H9 (cell line): ENCODE measurements at places on chromosomes 6 and 20. TPM values are rescaled to one million over a fixed set of nuclear protein-coding genes. Genes with fewer than 3 reads are reported as not detected.
A peak's percentile ranks its signal among the peaks of the same experiment; 100 is the strongest.

GRCh38 chr20:38798266-38798665, 7.2 kb upstream of the PPP1R16B start:
- peaks cover 2% of the 10 kb centered on the region; the same call in 1 of the 3 replicates for H3K36me3 ChIP-seq
- no peaks in the 10 kb centered on the region for H3K4me1 ChIP-seq
- no peak for DNase-seq

DNA sequence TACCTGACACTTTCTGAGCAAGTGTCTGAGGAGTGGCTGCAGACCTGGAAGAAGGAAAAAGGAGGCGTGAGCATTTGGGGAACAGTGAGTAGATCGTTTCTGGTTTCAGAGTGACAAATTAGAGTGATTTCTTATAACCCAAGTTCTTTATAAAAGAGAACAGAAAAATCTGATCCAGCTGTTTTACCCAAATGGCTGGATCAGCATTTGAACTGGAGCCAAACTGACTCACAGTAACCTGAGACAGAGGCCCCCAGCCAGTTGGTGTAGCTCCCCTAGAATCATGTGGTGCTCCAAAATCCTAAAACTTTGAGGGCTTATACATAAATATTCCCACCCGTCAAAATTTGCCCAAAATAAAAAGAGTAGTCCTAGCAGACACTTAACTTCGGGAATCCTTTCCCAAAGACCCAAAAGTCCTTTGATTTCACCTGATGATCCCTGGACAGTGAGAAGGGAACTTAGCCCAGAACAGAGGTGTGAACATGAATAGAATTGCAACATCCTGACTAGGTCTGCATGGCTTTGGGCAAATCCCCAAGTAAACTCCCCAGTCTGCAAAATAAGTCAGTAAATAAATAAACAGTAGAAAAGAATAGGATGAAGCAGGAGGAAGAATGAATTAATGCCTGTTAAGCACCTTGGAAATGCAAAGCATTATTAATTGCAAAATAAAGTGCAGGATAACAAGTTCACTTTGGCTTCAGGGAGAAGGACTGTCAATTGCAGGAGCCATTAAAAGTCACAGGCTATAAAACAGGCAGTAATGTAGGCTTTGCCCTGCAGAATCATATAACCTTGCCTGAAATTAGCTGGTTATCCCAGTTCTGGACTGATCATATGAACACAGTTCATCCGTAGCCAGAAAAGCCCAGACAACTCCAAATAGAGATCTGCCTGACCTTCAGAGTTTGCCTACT, 262.0 kb upstream of the JARID2 start:
- no peak overlapping the region for H3K27ac ChIP-seq
- no peak for DNase-seq
- no peaks in the 10 kb centered on the region for H3K27me3 ChIP-seq
- H3K4me3 ChIP-seq: no peak overlapping the region

The PAX1 gene
- not detected in 2 replicates for total RNA-seq

The MRAP2 gene
- 8.0 and 8.3 TPM in 2 replicates for total RNA-seq

The CDH4 gene
- total RNA-seq: 3.0 and 3.2 TPM in 2 replicates

- H3K36me3 ChIP-seq: no peaks in the 10 kb centered on the region
- no peaks in the 10 kb centered on the region for H3K27me3 ChIP-seq
- no peaks in the 10 kb centered on the region for H3K4me1 ChIP-seq
- no peak overlapping the region for H3K4me3 ChIP-seq
- H3K27ac ChIP-seq: no peak overlapping the region
- DNase-seq: no peak
These were observed 73.0 kb downstream of the TIAM2 start for GRCh38 chr6:155067956-155068615.

- H3K27ac ChIP-seq: no peak overlapping the region
- H3K27me3 ChIP-seq: no peaks in the 10 kb centered on the region
- H3K36me3 ChIP-seq: no peaks in the 10 kb centered on the region
- no peak overlapping the region for H3K4me3 ChIP-seq
- H3K4me1 ChIP-seq: no peaks in the 10 kb centered on the region
These were observed 38.2 kb upstream of the PMEPA1 start for GRCh38 chr20:57747861-57748481.

The PTCHD4 gene
- 0.96 and 0.97 TPM in 2 replicates for total RNA-seq

The SLC22A7 gene
- not detected in 2 replicates for total RNA-seq

GRCh38 chr20:34037121-34037520, 43.4 kb downstream of the RALY start:
- no peak for DNase-seq
- H3K27ac ChIP-seq: no peak overlapping the region
- H3K4me1 ChIP-seq: peaks cover 3% of the 10 kb centered on the region; the same call in 1 of the 2 replicates
- H3K4me3 ChIP-seq: no peak overlapping the region
- no peaks in the 10 kb centered on the region; the same call in 1 of the 3 replicates for H3K36me3 ChIP-seq

The FRS3 gene
- total RNA-seq: 4.6 and 4.8 TPM in 2 replicates

GRCh38 chr6:62338477-62338876, 52.5 kb upstream of the KHDRBS2 start:
- H3K4me1 ChIP-seq: no peaks in the 10 kb centered on the region
- H3K27ac ChIP-seq: no peak overlapping the region
- no peak overlapping the region for H3K4me3 ChIP-seq
- DNase-seq: no peak
- no peaks in the 10 kb centered on the region for H3K36me3 ChIP-seq

GRCh38 chr6:21634582-21634981, 41.0 kb downstream of the SOX4 start:
- DNase-seq: no peak
- H3K36me3 ChIP-seq: no peaks in the 10 kb centered on the region
- no peak overlapping the region for H3K27ac ChIP-seq
- no peaks in the 10 kb centered on the region for H3K27me3 ChIP-seq
- H3K4me3 ChIP-seq: no peak overlapping the region

- peaks cover 4% of the 10 kb centered on the region for H3K4me1 ChIP-seq
- H3K36me3 ChIP-seq: no peaks in the 10 kb centered on the region
- H3K27ac ChIP-seq: no peak overlapping the region
- no peak overlapping the region for H3K4me3 ChIP-seq
- no peak for DNase-seq
- H3K27me3 ChIP-seq: no peaks in the 10 kb centered on the region
These were observed 42.1 kb downstream of the TRERF1 start for GRCh38 chr6:42409581-42409980.

- peak; percentile 73 for DNase-seq
- peaks cover 1% of the 10 kb centered on the region; the same call in 1 of the 2 replicates for H3K36me3 ChIP-seq
- H3K27me3 ChIP-seq: no peaks in the 10 kb centered on the region
- H3K4me3 ChIP-seq: peak overlapping the region; percentile 67
These were observed 42.0 kb upstream of the LY86 start for GRCh38 chr6:6546318-6547109.

The POU3F2 gene
- 0.09 and 0.15 TPM in 2 replicates for total RNA-seq

- no peak overlapping the region for H3K27ac ChIP-seq
- no peaks in the 10 kb centered on the region; the same call in 1 of the 2 replicates for H3K4me1 ChIP-seq
These were observed 48.7 kb upstream of the SAMD5 start for GRCh38 chr6:147459780-147460179.

DNA sequence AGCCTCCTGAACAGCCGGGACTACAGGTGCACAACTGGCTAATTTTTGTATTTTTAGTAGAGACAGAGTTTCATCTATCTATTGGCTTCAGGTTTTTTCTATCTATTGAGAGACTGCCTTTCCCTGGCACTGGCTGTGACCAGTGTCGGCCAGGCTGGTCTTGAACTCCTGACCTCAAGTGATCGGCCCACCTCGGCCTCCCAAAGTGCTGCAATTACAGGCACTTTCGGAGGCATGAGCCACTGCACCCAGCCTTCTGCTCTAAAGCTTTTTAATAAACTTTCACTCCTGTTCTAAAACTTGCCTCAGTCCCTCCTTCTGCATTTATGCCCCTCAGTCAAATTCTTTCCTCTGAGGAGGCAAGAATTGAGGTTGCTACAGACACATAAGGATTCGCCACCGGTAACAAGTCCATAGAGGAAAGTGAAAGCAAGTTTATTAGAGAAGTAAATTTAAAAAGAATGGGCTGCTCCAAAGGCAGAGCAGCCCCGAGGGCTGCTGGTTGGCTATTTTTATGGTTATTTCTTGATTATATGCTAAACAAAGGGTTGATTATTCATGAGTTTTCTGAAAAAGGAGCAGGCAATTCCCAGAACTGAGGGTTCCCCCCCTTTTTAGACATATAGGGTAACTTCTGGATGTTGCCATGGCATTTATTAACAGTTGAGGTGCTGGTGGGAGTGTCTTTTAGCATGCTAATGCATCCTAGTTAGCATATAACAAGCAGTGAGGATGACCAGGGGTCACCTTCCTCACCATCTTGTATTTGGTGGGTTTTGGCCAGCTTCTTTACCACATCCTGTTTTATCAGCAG, 44.8 kb upstream of the RNGTT start:
- H3K27ac ChIP-seq: no peak overlapping the region
- no peaks in the 10 kb centered on the region for H3K36me3 ChIP-seq
- no peak for DNase-seq
- H3K4me3 ChIP-seq: no peak overlapping the region
- H3K4me1 ChIP-seq: peaks cover 11% of the 10 kb centered on the region

The CLVS2 gene
- 0.15 and 0.26 TPM in 2 replicates for total RNA-seq

- no peak for DNase-seq
- H3K4me3 ChIP-seq: peak overlapping the region; percentile 92
- no peaks in the 10 kb centered on the region for H3K27me3 ChIP-seq
- H3K4me1 ChIP-seq: no peaks in the 10 kb centered on the region
- H3K36me3 ChIP-seq: peaks cover 15% of the 10 kb centered on the region
These were observed 338 bp downstream of the E2F3 start for GRCh38 chr6:20402092-20402341.

The HDGFL1 gene
- not detected in 2 replicates for total RNA-seq

DNA sequence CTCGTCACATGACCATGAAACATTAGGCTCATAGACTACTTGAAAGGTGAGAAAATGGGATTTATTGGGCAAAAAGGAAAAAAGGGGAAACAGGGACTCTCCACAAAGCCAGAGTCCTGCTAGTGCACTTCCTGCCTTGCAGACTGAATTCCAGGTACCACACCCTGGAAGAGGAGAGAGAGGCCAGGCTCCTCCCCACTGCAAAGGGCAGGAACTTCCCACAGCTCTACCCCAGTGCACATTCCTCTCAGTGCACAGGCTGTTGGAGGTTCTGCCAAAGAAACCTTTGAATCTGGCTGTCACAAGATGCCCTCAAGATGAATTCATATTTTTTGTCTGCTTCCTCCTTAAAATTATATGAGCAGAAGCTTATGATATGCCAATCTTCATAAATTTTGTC, 920.4 kb upstream of the GJE1 start:
- no peak for DNase-seq
- no peak overlapping the region for H3K4me3 ChIP-seq
- peaks cover 2% of the 10 kb centered on the region; the same call in 2 of the 3 replicates for H3K36me3 ChIP-seq
- no peaks in the 10 kb centered on the region for H3K27me3 ChIP-seq
- H3K4me1 ChIP-seq: no peaks in the 10 kb centered on the region
- no peak overlapping the region for H3K27ac ChIP-seq

- no peaks in the 10 kb centered on the region for H3K4me1 ChIP-seq
- H3K36me3 ChIP-seq: no peaks in the 10 kb centered on the region
- DNase-seq: no peak
These were observed 541.2 kb upstream of the FLRT3 start for GRCh38 chr20:14878676-14879019.

GRCh38 chr20:57179265-57179664, 87.2 kb downstream of the BMP7 start:
- H3K36me3 ChIP-seq: no peaks in the 10 kb centered on the region; the same call in 2 of the 3 replicates
- DNase-seq: no peak
- no peaks in the 10 kb centered on the region; the same call in 1 of the 2 replicates for H3K4me1 ChIP-seq
- no peak overlapping the region for H3K4me3 ChIP-seq

DNA sequence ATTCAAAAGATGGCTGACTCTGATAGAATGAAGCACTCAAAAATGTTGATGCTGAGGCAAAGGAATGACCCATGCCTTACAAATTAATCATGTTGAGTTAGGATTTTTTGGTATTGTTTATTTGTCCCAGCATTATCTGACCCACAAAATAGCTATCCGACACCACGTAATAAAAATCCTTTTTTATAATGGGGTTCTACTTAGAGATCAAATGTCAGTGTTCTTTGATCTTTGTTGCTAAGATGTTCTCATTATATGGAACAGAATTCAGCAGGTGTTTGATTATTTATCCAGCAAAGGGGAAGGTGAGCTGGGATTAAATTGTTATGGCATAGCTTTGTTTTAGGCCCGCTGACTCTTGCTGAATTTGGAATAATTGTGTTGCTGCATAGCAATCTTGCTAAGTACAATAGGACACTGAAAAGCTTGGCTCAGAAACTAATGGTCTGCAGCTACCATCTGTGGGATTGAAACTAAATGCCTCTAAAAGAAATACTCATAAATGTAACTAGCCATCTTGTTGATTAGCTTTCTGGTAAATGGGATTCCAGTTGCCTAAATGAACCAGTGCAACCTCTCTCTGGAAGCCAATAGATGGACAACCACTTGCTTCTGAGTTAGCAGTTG, 180.2 kb upstream of the HDAC2 start:
- H3K4me1 ChIP-seq: peaks cover 3% of the 10 kb centered on the region; the same call in 1 of the 2 replicates
- H3K36me3 ChIP-seq: peaks cover 25% of the 10 kb centered on the region
- no peaks in the 10 kb centered on the region for H3K27me3 ChIP-seq
- DNase-seq: no peak
- H3K27ac ChIP-seq: no peak overlapping the region
- H3K4me3 ChIP-seq: no peak overlapping the region

DNA sequence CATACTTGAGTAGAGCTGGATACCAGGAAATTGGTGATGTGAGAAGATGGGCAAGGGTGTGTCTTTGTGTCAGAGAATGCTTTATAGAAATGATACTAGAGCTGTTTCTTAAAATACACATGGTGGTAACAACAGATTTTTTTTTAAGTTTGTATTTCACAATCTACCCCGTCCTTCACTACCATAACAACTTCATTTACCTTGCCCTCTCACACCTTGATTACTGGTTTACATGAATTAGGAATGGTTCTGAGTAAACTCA, 45.4 kb downstream of the RARS2 start:
- no peak overlapping the region for H3K27ac ChIP-seq
- no peaks in the 10 kb centered on the region for H3K27me3 ChIP-seq
- H3K4me1 ChIP-seq: no peaks in the 10 kb centered on the region
- peaks cover 71% of the 10 kb centered on the region for H3K36me3 ChIP-seq
- H3K4me3 ChIP-seq: no peak overlapping the region

- no peaks in the 10 kb centered on the region for H3K4me1 ChIP-seq
- H3K27ac ChIP-seq: no peak overlapping the region
These were observed 451.8 kb downstream of the CD83 start for GRCh38 chr6:14569394-14569793.

The WFDC10B gene
- total RNA-seq: not detected in 2 replicates

- H3K36me3 ChIP-seq: no peaks in the 10 kb centered on the region
- no peak for DNase-seq
- H3K4me1 ChIP-seq: no peaks in the 10 kb centered on the region
- H3K27me3 ChIP-seq: no peaks in the 10 kb centered on the region
- H3K4me3 ChIP-seq: no peak overlapping the region
These were observed 162.3 kb upstream of the TNFAIP3 start for GRCh38 chr6:137704802-137705159.

The CCN2 gene
- total RNA-seq: 44.1 and 44.4 TPM in 2 replicates
